ENCODE measurements at places on chromosomes 5 and 9.

DNA sequence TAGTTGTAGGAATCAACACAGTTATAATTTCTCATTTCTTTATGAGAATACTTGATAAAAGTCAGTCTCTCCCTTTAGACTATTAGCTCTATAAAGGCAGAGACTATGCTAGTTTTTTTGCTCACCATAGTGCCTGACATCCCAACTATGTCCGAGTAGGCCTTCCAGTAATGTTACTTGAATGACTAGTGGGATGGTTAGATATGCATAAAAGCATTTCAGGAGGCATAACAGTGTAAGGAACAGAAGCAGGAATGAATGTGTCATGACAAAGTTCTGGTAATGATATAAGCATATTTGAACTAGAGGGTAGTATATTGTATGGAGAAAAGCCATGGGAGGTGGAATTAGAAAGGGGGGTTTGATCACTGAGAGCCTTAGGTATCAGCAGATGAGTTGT lies 77.4 kb upstream of the C5orf46 start:
- no peak for DNase-seq

DNA sequence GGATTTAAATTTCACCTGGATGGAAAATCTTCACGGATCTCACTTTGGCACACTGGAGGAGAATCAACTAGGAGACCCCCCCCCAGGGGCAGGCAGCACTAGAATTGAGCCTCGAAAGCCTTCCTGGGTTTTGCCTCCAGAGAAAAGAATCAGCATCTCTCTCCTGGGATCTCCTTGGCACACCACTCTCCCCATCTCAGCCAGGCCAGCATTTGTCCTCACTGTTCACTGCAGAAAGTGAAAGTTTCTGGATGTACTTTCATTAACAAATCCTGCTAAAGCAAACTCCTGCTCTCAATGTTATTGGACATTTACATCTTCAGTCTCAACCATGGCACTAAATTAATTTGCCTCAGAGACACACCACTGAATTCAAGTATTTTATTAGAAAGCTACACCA lies 312.2 kb downstream of the SLIT3 start:
- no peak for DNase-seq

DNA sequence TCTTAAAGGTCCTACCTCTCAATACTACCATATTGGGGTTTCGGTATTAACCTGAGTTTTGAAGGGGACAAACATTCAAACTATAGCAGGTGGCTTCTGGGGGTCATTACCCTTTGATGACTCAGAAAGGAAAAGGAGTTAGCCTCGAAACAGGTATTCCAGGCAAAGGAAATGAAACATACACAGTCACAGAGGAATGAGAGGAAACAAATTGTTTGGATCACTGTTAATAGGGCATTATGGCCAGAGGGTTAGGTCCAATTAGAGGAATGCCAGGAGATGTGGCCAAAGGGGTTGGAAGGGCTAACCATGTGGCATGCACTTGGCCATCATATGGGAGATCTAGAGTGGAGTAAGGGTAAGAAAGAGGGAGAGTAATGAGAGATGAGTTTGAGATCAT lies 23.9 kb upstream of the NIM1K start:
- no peak for DNase-seq

GRCh38 chr9:4700091-4700490 lies 20.7 kb downstream of the CDC37L1 start:
- no peak for DNase-seq

DNA sequence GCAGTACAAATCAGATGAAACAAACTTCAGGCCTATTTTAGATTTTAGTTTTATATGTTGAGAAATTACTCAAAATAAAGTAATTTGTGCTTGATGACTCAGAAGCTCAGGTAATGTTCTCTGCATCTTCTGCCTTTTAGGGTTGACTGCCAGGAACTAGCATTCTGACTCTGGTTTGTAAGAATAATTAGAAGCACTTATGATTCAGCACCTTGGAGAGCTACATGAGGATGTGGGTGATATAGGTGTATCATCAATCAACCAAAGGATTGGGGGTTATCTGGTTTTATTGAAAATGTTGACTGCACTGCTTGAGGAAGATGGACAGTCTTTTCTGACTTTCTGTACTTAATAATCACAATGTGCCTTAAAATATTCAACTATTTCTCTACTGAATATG lies 118.7 kb upstream of the SGCD start:
- peak; percentile 50 for DNase-seq

DNA sequence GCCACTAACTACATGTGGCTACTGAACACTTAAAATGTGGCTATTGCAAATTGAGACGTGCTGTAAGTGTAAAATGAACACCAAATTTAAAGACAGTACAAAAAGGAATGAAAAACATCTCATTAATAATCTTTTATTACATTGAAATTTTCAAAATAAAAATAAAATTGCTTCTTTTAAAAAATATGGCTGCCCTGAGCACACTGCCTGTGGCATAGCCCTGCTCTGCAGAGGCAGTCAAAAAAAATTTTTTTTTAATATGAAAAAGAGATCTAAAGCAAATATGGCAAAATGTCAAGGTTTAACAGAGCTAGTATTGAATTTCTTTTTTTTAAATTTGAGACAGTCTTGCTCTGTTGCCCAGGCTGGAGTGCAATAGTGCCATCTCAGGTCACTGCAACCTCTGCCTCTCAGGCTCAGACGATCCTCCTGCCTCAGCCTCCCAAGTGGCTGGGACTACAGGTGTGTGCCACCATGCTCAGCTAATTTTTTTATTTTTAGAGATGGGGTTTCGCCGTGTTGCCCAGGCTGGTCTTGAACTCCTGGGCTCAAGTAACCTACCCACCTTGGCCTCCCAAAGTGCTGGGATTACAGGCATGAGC lies 25.6 kb downstream of the CARNMT1 start:
- no peak for DNase-seq

GRCh38 chr5:43309637-43310036 lies 3.6 kb downstream of the HMGCS1 start:
- no peak for DNase-seq

DNA sequence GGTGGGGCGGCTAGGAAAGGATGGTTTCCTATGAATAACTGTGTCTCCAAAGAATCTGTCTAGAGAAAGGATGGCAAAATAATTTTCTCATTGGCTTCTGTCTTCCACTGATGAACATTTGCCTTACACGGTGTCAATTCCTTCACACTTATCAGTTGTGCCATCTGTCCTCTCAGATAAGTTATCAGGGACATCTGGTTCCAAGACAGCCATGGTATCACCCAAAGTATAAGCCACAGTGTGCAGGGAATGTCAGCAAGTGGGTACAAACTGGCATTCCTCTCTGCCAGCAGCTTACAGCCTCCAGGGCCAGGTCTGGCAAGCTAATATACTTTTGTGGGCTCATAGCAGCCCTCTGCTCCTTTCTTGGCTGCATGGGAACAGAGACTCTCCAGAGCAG lies 1092.0 kb downstream of the EFNA5 start:
- DNase-seq: no peak

DNA sequence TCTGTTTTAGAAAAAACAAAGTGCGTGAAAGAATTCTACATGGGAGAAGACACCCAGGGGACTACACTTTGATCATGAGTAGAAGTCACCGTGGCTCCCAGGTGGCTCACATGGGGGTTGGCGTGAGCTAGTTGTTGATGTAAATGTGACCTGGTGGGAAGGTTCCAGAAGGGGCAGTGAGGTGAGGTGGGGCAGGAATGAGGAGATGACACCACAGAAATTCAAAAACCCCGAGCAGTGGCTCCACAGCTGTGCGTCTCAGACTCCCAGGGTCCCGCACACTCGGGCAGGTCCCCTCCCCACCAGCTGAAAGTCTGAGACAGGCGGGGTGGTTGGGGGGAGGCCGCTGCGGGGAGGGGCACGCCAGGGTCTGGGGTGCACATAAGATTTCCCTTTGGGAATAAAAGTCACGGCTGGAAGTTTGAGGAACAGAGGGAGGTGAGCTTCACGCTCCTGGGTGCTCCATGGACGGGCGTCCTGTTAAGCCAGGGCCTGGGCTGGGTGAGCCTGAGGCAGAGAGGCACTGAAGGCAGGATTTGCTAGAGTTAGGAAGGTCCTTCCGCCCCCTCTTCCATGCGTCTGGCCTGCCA lies 29.9 kb downstream of the GLT6D1 start:
- DNase-seq: no peak

DNA sequence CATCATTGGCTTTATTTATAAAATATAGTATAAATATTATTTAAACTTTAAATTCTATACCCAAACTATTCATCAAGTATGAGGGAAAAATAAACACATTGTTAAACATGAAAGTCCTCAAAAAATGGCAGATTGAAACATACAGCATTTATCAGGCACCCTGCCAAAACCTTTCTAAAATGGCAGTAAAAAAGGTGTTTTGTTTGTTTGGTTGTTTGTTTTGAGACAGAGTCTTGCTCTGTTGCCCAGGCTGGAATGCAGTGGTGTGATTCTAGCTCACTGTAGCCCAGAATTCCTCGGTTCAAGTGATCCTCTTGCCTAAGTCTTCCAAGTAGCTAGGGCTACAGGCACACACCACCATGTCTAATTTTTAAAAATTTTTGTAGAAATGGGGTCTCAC lies 60.1 kb upstream of the ECM2 start:
- no peak for DNase-seq

DNA sequence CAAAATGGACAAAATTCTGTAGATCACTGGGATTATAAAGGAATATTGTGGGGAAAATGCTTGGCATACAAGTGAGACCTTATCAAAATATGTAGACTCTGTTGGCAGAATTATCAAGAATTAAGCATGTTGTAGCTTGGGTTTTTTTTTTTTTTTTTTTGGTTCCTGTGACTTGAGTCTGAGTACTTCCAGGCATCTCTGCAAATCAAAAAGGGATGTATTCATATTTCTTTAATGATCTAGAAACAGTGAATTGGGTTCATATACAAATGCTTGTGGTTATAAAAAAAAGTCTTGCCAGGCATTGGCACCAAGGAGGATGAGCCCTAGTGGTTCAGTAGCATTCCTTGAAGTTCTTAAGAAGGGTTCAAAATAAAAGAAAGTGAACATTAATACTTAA lies 292.2 kb downstream of the ARHGAP26 start:
- no peak for DNase-seq

- DNase-seq: no peak
These were observed 681.9 kb upstream of the C9orf72 start for GRCh38 chr9:28255174-28255573.

GRCh38 chr9:110104261-110104809 lies 103.6 kb downstream of the C9orf152 start:
- peak; percentile 74 for DNase-seq

DNA sequence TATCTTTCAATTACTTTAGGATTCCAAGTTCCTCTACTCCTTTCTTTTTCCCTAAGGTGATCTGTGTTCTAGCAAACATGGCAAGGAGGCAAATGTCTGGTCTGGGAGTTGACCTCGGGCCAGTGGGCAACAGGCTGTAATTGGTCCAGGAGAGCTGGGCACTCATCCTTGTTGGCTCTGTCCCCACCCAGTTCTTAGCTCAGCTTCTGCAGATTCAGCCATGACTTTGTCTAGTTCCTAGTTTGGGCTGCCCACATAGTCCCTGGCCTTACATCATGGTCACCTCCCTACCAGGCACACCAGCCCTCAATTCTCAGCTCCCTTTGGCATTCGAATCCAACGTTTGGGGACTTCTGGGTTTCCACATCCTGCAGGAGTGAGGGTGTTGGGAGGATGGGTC lies 92.1 kb upstream of the DAP start:
- DNase-seq: no peak

GRCh38 chr9:16526380-16526779 lies 344.1 kb downstream of the BNC2 start:
- DNase-seq: peak; percentile 80

DNA sequence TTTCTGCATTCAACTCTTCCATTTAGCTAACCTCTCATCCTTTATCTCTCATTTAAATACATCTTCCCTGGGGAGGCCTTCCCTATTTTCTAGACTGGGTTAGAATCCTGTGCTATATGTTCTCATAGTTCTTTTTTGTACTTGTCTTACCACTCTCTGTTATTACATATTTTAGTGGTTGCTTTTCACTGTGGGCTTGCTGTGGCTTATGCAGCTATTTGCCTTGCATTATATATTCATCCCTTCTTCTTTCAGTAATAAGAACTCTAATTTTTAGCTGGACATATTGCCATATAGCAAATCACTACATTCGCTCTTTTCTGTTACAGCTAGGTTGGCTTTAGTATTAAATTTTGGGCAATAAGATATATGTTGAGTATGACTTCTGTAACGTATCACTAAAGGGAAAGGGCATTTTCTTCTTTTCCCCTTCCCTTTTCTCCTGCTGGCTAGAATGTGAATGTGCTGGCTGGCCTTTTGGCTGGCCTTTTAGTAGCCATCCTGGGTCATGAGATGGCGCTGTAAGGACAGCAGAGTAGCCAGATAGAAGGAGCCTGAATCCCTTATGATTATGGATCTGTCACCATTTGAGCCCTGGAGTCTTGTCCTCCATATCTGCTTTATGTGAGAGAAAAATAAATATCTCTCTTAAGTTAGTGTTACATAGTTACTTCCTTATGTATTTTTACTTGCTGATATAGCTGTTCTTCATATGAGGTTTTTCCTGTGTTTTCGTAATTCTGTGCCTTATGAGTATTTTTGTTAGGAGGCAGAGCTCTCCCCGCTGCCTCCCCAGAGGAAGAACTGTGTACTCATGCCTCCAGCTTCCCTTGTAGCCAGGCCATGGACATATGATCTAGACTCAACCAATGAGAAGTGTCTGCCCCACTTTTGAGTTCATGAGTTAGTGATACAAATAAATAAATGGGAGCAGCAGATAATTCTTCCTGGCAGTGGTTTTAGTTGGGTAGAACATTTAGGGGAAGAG lies 65.8 kb downstream of the NDUFAF2 start:
- DNase-seq: peak; percentile 34

- DNase-seq: no peak
These were observed 14.4 kb upstream of the S1PR3 start for GRCh38 chr9:88976890-88977257.

DNA sequence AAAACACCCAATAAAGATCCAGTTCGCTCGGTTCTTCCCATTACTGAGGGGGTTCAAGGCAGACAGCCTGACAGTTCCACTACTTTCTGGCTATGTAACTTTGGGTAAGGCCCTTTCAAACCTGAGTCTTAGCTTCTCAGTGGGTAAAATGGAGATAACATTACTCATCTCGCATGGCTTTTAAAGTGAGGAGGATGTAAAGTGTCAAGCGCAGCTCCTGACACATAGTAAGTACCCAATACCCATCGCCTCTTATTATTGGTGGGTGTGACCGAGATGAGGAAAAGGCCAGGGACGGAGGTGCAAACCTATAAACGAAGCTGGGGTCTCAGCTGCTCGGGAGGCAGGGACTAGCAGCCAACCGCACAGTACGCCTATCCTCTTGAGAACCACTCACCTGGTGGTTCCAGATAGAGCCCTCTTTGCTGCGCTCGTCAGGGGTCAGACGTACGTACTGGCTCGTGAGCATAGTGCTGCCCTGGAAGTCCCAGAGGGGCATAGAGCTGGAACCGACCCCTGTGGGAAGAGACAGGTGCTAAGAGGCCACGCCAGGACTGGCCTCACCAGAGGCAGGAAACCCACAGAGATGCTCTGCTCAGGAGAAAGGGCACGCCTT lies 584 bp downstream of the LMAN2 start:
- no peak for DNase-seq

DNA sequence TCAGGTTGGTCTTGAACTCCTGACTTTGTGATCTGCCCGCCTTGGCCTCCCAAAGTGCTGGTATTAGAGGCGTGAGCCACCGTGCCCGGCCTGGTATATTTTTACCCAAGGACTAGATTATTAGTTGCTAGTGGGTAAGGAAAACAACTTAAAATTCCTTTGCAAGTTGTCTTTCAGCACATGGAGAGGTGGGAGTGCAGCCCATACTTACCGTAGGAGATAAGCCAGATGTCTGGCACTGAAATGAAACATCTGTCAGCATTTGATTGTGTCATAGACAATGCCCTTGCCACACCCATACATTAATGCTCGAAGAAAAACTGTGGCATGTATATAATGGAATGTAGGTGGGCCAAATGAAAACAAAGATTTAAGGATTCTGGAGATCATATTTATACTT lies 36.6 kb upstream of the ANKH start:
- DNase-seq: peak; percentile 82

Measured in fibroblast of mammary gland (primary cell).